ENCODE measurements at places on chromosomes 6 and 20.

DNA sequence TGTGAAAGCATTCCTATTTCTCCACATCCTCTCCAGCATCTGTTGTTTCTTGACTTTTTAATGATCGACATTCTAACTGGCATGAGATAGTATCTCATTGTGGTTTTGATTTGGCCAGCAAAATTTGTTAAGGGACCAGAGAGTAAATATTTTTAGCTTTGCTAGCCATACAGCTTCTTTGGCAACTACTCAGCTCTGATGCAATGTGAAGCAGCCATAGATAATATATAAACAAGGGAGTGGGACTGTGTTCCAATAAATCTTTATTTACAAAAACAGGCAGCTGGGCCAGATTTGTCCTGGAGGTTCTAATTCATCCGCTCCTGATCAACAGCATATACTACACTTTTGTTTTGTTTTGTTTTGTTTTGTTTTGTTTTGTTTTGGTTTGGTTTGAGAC is 202.9 kb downstream of the ZNF217 start:
- no peak for DNase-seq

GRCh38 chr20:51434580-51435247 is 107.8 kb downstream of the NFATC2 start:
- no peak for DNase-seq

DNA sequence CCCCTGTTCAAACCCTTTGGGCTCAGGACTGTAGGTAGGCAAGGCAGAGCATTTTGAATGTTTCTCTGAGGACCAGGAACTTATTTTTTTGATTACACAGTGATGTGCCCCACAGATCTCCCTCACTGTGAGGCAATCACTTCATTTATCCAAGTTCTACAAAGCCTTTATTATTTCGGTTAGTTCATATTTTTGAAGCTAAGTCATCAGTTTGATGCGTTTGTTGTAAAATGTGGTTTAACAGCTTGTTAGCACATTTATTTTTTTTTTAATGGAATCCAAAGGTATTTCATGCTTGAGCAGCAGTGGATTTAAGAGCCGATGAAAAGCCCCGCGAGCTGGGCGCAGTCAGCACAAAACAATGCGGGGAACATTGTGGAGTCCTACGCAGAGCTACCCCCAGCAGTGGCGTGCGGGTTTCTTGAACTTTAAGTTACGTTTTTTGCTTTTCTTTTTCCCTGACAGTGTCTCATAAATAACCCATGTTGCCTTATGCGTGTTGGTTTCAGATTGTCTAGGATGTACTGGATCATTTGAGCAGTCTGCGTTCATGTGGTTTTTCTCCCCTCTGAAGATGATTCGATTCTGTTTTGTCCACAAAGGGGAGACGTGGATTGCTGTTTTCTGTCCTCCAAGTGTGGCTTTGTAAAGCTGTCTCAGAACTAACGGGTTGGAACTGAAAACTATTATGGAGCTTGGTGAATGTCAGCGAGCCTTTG is 233.6 kb upstream of the BMP2 start:
- DNase-seq = no peak

GRCh38 chr20:432208-432607 is 24.1 kb downstream of the RBCK1 start:
- no peak for DNase-seq

- DNase-seq = no peak
These were observed 289.4 kb upstream of the STXBP5 start for GRCh38 chr6:146914489-146915483.

- no peak for DNase-seq
These were observed 158.9 kb upstream of the FUT9 start for GRCh38 chr6:95856876-95857364.

DNA sequence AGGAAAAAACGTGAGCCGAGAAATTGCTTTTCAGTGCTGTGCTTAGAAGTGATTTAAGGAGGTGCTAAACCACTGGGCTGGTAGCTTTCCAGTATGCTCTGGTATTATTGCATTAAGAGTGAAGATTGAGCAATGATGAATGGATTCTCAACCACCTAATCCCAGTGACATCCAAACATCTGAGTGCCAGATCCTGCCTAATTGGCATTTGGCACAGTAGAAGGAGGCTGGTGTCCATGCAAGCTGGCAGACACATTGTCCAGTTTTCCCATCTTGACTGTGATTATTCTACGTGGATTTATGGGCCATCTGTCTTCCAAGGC is 398.0 kb upstream of the PLCB4 start:
- DNase-seq = no peak

DNA sequence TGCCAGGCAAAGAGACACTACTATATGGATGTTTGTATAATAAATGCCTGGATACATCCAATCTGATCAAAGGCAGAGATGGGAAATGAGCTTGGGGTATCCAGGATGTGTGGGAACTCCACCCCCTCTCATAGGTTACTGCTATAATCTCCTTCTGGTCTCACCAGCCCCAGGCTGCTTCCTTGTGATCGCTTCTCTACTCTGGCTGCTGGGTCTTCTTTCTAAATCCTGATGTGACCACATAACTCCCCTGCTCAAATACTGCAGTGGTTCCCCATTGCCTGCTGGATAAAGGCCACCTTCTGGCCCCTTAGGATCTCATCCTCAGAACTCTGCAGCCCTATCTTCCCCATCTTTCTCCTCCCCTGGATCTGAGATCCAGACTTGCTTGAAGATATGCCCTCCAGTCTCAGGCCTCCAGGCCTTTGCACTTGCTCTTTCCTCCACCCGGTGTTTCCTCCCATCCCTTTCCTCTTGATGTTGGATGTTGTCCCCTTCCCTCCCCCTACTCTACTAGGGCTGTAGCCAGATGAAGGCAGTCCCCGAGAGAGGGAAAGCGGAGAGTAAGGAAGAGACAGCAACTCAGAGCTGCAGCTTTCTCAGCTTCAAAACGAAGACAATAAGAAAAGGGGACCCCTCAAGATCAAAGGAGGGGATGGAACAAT is 828 bp upstream of the XKR7 start:
- no peak for DNase-seq

DNA sequence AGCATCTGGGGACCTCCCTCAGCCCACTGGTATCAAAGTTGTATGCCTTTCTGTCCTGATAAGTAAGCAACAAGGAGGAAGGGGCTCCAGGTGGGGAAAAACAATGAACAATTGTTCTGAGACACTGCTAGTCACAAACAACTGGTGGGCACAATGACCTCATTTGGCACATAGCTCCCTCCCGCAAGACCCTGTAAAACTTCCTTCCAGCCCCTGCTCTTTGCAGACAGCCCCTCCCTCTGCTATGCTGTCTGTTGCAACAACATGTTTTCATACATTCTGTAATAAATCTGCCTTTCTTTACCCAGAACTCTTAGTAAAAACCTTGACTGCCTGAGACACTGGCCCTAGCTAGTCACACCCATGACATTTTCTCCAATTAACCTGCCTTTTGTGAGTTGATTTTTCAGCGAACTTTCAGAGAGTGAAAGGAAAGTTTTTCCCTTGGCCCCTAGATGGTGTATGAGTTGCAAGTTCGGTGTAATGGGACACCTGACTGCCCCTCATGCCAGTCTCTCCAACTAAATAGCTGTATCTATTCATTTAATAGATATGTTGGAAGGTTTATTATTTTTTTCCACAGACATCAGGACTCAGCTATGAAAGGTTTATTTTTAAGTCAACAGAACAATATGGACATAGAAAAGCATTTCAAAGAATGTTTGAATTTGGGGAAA is 142.3 kb upstream of the SLC22A16 start:
- no peak for DNase-seq

- DNase-seq = no peak
These were observed 9.5 kb downstream of the CNKSR3 start for GRCh38 chr6:154500769-154501577.

DNA sequence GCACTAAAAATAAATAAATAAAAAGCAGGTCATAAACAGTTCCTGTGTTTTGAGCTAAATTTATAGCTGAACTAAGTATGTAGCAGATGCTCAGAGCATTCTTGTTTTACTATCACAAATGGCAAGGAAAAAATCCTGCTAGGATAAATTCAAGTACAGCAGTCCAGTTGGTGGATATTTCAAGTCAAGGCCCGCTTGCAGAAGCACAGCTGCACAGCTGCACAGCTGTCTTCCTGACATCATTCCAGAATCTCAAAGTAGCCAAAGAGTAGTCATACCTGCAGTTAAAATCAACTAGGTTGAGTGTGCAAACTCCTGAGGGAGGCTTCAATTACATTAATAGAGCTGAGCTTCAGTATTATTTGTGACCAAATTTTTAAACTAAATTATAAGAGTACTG is 297.7 kb upstream of the MANEA start:
- no peak for DNase-seq

DNA sequence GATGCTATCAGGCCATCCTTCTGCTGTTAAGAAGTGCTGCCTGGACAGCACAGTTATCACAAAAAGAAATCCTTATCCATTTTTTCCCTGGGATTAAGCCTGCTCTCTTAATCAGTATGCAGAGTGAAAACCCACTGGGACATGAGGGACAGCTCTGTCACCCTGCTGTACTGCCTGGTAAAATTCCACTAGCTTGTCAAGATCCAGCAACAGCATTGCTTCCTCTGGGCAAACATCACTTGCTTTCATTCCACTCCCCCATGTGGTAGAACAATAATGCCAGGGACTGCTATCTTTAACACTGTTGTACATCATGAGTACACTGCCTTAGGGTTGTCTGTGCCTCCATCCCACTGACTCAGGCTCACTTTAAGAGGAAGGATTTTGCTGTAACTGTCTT is 331.3 kb downstream of the KIF16B start:
- DNase-seq = no peak

DNA sequence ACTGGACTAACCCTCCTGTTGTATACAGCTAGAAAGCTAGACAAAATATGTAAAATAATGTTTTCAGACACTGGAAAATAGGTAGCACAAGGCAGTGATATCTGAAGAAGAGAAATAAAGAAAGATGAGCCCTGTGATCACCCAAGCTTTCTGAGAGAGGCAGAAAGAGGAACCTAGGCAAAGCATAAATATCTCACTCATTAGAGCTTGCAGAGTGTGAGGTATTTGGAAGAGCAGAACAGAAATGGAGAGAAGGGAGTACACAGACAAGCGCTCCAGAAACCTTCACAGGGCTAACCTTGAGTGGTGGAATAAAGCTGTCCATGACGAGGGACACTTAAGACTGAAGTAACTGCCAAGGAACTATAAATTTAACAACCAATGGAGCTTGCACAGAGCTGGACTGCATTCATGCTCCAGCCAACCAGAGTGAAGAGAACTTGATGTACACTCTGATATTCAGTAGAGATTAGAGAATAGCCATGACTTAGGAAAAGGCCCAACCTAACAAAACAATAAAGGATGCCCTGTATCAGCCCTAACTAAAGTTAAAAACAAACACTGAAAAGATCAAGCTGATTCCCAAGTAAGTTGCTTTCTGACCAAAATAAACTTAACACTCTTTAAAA is 280.9 kb upstream of the STXBP5 start:
- DNase-seq = no peak

DNA sequence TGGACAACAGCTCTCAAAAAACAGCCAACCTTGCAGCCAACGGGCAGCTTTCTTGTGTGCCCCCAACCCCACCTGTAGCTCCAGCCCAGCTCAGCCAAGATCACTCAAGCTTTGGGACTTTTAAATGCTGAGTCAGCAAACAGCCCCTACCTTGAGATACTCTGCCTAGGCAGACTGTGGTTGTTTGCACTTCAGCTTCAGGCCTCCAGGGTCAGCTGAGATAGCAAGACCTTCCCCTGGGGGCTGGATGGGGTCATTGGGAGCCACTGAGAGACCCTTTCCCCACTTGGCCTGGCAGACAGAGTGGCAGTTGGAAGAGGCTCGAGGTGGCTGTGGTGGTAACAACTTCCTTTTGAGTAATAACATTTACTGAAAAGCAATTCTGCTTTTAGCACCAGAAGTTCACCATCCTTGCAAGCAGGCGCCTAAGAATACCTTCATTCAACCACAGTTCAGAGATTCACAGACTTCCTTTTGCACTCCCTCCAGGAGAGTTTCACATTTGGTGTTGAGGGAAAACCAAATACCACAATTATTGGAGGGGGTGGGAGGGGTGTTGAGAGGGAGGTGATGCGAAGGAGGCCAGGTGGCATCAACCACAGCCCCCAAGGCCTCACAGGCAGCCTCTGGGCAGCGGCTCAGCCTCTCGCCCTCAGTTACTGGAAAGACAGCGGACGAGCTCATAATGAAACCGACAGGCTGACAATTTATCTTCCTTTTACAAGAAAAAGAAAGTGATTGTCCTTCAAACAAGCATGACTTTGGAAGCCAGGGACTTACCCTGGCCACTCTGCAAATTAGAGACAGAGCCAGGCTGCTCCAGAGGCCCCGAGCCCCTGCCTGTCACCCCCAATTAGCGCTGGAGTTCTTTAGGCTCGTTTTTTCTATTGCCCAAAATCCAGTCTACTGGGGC is 148.1 kb downstream of the CEBPB start:
- DNase-seq = peak; percentile 29

GRCh38 chr20:14441201-14441600 is 103.8 kb upstream of the FLRT3 start:
- DNase-seq = no peak

GRCh38 chr20:4730780-4731179 is 9.1 kb downstream of the PRND start:
- no peak for DNase-seq

GRCh38 chr6:2016040-2016439 is 229.4 kb downstream of the GMDS start:
- no peak for DNase-seq

- DNase-seq = no peak
These were observed 107.1 kb upstream of the BACH2 start for GRCh38 chr6:90403489-90404381.

DNA sequence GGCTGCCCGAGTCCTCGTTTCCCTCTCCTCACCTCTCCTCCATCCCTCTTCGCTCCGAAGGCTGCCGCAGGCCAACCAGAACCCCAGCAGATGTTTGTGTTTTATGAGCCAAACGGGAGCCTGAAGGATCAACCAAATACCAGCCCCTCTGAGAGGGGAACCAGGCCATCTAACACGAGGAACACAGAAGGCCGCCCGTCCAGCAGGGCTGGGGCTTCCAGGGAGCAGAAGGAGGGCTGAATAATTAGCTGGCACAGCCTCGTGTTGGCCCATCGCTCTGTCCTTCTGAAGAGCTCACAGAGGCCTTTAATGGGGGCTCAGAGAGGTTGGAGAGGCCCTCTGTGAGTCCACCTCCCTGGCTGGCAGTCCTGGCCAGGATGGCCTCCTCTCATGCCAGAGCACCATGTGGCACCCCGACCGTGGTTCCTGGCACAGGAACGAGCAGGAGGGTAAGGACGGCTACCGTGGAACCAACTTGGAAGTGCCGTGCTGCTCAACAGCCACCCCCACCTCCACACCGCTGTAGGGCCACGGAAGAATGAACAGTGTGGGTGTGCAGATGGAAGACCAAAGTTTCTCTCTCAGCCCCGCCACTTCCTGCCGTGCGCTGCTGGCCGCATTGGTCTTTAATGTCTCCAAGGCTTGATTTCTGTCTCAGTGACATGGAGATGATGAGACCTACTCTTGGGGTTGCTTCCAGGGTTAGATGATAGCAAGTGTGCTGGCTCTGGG is 155.2 kb downstream of the SCML4 start:
- DNase-seq = no peak

DNA sequence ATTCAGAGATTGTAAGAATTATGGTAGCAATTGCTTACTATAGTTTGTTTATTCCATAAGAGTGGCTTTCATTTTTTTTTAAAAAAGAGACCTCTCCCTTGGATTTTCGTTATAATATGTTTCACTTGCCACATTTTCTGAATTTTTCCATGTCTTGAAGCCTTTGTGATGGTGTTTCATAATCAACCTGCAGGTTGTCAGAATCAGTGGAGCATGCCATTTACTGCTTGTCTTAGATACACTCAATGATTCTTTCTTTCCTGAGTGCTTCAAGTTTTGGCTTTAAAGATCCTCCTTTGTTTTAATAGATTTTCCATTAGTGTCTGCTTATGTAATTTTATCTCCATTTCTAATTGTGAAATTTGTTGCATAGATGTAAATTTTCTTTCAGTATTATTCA is 31.2 kb downstream of the KCNQ5 start:
- no peak for DNase-seq

- no peak for DNase-seq
These were observed 27.0 kb upstream of the TFB1M start for GRCh38 chr6:155341130-155341828.
